ENCODE measurements at places on chromosomes 5 and 9. TPM values are rescaled to one million over a fixed set of nuclear protein-coding genes. Genes with fewer than 3 reads are reported as not detected.

SLC31A1 gene
- total RNA-seq = 18.6 TPM

PDE8B gene
- total RNA-seq = 1.4 TPM

LHX2 gene
- total RNA-seq = 4.7 TPM

PMPCA gene
- total RNA-seq = 75.7 TPM

SCGB3A2 gene
- total RNA-seq = not detected

PHF24 gene
- total RNA-seq = 0.39 TPM

CDKN2B-AS1 gene
- not detected for total RNA-seq

PCDHGA7 gene
- total RNA-seq = 1.1 TPM

WDR31 gene
- total RNA-seq = 1.1 TPM

SPATA31A3 gene
- not detected for total RNA-seq

GFI1B gene
- total RNA-seq = 0.17 TPM

DNM1 gene
- total RNA-seq = 89.0 TPM

PCA3 gene
- total RNA-seq = not detected

SHB gene
- total RNA-seq = 30.7 TPM

CAMK2A gene
- total RNA-seq = 1.0 TPM

ALDH1A1 gene
- 5,926 TPM for total RNA-seq

ORM2 gene
- total RNA-seq = not detected

TRIM7 gene
- 40.3 TPM for total RNA-seq

ADGRD2 gene
- not detected for total RNA-seq

CRB2 gene
- 0.06 TPM for total RNA-seq

CBY3 gene
- total RNA-seq = not detected

POU5F2 gene
- not detected for total RNA-seq

SOHLH1 gene
- not detected for total RNA-seq

IL13 gene
- total RNA-seq = not detected

GGTA1 gene
- total RNA-seq = not detected

LAMC3 gene
- total RNA-seq = 2.2 TPM

KIAA0825 gene
- 0.29 TPM for total RNA-seq

NPR3 gene
- total RNA-seq = 19.6 TPM

FCHSD1 gene
- total RNA-seq = 9.8 TPM
